NCI-H1930 (cell line): ENCODE measurements at places on chromosomes 1 and 21.

DNA sequence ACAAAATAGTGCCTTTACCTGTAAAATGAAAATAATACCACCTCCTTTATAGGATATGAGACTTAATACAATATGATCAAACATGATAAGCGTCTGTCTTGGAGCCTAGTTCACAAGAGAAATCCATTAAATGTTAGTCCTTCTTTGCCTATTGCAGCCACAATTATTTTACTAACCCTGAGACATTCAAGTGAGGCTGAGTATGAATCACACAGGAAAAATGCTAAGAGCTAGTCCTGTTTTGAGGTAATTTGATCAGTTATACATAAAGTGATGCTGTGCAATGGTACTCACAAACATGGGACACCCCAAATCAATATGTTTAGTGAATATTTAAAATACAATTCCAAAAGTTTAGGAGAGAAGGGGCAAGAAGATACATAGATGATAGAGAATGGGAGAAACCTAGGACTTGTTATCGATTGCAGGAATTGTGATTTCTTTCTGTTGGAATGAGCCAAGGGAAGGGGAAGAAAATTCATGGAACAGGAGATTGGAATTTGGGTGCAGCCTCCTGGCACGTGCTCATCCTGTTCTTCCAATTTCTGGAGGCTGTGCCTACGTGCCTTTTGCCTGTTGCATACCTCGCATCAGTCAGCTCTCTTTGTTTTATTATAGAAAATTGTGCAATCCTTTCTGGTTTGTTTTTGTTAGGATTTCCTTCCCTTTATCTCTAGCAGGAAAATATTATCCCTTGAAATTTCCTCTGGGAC lies 39.9 kb upstream of the BACH1 start:
- DNase-seq: no peak

- DNase-seq: peak; percentile 32
These were observed 162.4 kb downstream of the TPR start for GRCh38 chr1:186212568-186213224.

DNA sequence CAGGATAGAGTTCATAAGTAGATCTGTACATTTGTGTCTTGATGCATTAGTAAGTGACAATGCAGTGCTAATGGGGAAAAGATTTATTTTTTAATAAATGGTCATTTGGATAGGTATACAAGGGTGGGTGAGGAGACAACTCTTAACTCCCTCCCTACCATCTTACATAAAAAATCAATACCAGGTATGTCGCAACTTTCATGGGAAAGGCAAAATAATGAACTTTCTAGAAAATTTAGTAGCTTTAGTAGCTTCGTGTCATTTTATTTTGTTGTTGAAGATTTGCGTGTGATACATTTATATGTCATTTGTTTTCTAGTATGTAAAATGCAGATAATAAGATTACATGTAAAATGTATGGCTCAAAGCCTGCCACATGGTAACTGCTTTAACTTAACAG lies 310.8 kb downstream of the RYR2 start:
- no peak for DNase-seq

GRCh38 chr1:100075773-100076172 lies 57.0 kb downstream of the SASS6 start:
- no peak for DNase-seq

- no peak for DNase-seq
These were observed 26.2 kb upstream of the IL10 start for GRCh38 chr1:206798384-206798996.

- no peak for DNase-seq
These were observed 446.9 kb downstream of the NEGR1 start for GRCh38 chr1:71835442-71835813.

DNA sequence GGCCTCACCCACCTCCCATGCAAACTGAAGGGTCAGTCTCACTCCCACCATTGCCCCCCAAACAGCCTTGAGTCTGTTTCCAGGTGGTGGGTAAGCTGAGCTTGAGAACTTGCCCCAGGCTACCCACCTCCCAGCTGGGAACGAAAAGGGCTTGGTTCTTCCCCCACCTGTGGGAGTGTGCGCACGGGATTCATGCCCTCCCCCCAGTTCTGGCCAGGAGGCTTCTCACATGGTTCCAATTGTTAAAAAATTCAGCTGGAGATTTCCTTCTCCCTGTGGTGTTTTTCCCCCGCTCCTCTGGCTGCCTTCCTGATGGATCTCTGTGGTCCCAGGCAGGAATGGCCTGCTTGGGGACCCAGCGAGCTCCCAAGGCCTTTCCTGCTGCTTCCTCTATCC lies 81.8 kb upstream of the C21orf91 start:
- DNase-seq: no peak

DNA sequence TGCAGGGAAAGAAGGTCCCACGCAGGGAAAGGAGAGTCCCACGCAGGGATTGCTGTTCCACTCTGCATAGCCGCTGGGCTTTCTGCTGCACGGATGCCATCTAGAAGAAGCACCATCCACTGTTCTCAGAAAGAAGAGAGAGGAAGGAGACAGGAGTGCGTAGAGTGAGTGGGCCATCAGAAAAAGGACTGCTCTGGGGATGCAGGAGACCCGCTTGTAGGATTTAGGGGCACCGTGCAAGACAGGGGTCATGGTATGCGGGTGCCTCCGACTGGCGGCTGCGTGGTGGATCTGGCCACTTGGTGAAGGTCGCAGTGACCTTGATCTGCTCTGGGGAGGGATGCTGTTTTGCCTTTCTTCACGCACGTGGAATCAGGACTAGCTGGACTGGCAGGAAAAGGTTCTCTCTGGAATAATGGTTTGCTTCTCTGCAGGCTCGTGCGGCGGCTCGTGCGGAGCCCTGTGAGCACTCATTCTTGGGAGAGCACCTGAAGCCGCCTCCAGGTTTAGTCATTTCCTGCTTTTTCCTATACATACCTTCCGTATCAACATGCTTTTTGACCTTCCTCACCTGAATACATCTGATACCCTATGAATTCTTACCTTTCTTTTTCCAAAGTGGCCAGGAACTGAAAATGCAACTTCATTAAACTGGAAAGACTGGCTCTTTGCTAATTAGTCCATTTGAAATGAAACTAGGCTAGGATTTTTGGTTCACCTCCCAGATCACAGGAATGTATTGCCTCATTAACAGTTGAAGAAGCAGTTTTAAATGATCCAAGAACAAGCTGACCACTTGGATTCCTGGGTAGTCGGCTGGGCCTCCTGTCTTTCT lies 181.6 kb downstream of the KIF26B start:
- DNase-seq: no peak

DNA sequence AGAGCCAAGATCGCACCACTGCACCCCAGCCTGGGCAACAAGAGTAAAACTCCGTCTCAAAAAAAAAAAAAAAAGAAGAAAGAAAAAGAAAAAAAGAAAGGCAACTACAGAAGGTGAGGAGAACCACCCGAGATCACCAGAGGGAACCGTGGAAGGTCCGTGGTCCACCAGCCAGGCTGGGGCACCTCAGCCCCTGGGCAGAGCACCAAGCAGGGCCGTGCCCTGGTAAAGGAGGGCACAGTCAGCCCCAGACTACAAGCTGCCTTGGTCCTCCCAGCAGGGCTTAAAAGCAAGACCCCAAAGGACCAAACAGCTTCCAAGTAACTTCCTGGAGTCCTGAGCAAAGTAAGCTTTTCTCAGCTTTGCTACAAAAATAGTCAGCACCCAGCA lies 8.8 kb upstream of the SAMD11 start:
- no peak for DNase-seq

DNA sequence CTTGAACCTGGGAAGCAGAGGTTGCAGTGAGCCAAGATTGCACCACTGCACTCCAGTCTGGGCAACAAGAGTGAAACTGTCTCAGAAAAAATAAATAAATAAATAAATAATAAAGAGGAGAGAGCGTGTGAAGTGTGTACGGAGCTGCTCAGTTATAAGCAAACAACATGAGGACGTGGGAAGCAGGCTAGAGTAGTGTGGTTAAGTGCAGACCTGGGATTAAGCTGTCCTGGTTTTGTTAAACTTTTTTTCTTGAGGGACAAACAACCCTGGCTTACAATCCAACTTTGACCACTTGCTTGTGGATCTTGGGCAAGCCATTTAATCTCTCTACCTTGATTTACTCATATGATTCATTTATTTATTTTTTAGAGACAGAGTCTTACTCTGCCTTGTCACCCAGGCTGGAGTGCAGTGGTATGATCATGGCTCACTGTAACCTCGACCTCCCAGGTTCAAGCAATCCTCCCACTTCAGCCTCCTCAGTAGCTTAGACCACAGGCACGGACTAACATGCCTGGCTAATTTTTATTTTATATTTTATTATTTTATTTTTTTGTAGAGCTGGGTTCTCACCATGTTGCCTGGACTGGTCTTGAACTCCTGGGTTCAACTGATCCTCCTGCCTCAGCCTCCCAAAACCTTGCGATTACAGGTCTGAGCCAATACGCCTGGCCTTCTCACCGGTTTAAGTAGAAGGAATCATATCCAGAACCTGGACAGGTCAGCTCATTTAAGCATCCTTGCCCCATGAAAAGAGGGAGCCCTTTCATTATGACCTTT lies 52.7 kb downstream of the RPS6KA1 start:
- no peak for DNase-seq

DNA sequence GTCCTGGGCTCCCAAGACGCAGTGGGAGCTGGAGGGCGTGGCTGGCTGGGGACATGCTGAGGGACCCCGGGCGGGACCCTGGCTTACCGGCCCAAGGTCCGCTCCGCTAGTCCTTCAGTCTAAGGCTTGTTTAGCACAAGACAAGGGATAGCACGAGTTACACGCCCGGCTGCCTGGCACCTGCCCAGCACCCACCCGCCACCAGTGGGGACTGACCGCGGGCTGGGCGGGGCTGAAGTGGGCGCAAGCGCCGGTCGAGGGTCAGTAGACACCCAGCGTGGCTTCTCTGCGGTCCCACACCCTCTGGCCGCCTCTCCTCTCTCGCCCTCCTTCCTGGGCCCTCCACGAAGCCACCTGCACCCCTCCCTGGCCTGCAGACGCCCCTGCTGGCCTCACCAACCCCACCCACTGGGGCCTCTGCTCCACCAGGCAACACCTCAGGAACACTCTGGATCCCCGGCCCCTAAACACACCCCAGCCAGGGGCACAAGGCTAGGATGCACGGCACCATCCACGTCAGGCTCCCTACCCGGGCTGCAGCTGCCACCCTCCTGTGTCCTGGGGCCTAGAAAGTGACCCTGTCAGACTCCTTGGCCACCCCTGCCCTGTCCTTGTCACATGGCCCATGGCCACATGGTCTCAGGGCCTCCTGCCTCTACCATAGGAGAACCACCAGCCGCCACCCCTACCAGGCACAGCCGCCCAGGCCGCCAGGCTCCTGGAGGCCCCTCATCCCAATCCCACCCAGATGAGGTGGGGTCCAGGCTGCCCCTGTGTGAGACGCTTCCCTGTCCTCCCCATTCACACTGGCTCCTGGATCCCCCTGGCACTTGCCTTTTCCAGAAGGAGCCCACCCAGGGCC lies 6.1 kb downstream of the TAS1R3 start:
- no peak for DNase-seq

- no peak for DNase-seq
These were observed 43.1 kb downstream of the GPR161 start for GRCh38 chr1:168093616-168094015.

DNA sequence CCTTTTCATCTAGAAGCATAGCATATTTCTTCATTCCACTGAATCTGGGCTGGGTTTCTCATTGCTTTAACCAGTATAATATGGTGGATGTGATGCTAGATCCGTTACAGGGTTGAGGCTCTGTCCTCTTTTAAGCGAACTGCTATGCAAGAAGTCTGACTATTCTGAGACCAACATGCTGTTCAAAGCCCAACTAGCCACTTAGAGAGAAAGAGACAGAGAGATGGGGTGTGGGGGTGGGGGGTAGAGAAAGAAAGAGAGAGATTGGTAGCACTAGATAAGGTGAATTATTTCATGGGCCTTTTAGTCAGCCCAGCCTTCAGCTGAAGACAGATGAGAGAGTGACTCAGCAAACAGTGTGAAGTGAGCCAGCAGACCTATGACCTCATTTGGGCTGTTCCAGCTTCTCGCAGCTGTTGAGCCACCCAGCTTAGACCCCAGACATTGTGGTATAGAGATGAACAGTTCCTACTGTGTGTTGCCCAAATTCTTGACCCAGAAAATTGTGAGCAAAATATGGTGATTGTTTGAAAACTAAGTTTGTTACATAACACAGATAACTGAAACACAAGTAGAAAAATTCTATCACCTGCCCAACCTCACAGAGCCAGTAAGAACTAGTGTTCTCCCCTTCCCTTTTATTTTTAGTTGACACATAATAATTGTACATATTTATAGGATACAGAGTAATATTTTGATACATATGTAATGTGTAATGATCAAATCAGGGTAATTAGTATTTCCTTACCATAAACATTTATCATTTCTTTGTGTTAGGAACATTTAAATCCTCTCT lies 40.7 kb upstream of the PRKACB start:
- DNase-seq: no peak

DNA sequence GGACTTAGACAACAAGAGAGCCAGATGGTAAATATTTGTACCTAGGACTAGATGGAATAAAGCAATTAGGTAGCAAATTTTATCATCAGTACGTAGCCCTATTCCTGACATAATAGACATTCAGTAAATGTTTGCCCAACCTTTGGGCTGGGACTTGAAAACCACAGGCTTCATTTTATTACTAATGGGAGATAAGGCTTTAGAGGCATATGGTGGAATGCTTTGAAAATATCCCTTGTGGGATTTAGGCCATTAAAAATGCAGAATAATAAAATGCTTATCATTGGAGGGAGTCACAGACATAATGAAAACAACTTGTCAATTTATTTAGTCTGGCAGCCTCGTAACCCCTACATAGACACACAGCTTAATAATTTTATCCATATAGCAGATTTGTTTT lies 296.1 kb upstream of the SPAG17 start:
- peak; percentile 52 for DNase-seq

- DNase-seq: no peak
These were observed 61.6 kb downstream of the HS2ST1 start for GRCh38 chr1:86975993-86976550.

GRCh38 chr21:35005560-35006224 lies 43.4 kb downstream of the RUNX1 start:
- DNase-seq: no peak

DNA sequence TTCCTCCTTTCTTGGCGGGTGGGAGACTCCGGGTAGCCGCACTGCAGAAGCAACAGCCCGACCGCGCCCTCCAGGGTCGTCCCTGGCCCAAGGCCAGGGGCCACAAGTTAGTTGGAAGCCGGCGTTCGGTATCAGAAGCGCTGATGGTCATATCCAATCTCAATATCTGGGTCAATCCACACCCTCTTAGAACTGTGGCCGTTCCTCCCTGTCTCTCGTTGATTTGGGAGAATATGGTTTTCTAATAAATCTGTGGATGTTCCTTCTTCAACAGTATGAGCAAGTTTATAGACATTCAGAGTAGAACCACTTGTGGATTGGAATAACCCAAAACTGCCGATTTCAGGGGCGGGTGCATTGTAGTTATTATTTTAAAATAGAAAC lies 2.5 kb downstream of the OLIG2 start:
- no peak for DNase-seq

- DNase-seq: no peak
These were observed 89.9 kb downstream of the CD247 start for GRCh38 chr1:167428395-167428794.
